ENCODE measurements at places on chromosomes 13 and 19.

- no peak for DNase-seq
Measured at GRCh38 chr19:38528931-38529330, 88.8 kb downstream of the MAP4K1 start.

DNA sequence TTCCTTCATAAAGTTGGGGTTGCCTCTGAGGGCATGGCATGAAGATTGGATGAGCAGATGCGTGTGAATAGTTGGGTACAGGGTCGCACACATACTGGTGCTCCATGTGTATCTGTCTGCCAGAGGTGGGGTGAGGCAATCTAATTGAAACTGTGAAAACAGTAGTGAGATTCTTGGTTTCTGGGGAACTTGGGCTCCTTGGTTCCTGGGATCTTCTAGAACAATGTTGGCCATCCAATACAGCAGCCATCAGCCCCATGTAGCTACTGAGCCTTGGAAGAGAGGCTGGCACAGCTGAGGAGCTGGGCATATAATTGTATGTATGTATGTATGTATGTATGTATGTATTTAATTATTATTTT lies 616 bp downstream of the FCHO1 start:
- DNase-seq, result no peak

DNA sequence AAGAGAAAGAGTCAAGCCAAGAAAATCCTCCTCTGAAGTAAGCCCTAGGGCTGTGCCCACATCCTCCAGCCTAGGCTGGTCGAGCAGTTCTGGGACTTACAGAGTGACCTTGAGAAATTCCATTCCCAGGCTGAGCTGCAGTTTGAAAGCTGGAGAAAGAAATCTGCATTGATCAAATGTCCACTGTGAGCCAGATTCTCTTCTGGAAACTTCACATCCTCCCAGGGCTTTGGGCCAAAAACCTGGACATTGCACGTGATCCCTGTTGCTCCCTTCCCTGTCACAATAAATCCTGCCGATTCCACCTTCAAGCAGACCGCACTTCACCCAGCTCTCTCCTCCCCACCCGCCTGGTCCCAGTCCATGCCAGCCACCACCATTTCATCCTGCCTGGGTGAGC lies 15.7 kb downstream of the TMEM143 start:
- peak; percentile 34 for DNase-seq

DNA sequence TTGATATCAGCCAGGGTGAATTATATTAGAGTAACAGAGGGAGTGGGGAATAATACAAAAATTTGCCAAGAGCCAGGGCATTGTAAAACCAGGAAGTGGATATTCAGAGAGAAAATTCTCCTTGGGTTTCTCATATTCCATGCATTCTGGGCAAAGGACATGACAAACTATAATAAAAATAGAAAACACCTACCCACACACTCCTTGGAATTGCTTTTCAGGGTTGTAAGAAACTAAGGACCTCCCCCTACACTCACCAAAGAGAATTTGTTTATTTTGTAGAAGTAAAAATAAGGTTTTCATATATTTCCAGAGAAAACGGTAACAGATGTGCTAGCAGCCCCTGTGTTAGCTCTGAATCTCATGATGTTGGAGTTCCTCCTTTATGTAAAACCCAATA lies 649.6 kb downstream of the SLITRK1 start:
- no peak for DNase-seq

DNA sequence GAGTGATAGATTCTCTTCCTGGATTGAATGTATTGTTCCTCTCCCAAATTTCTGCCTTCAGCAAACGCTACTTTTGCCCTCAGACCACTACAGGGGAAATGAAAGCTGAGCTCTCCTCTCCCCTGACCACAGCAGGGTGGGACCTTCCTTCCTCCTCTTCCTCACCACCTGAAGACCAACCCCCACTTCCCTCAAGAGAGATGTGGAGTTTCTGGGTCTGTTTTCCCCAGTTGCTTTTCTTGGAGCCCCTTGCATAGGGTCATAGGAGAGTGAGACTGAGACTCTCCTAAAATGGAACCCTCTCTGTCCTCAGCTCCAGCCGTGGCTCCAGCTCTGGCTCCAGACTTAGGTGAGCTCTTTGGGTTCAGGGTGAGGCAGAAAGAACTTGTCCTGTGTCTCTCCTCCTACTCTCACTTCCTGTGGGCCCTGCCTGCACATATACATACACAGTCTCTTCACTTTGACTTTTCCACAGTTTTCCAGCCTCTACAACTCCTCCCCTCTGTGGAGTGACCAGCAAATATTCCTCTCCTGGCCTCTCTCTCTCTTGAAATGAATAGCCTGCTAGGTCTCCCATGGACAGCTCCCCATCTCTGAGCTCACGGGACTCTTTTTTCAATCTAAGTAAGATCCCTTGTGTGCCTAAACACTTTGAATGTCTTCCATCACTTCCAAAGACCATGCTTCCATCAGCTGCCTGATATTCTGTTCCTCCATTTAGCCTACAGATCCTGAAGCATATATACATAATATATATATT lies 19.2 kb upstream of the ZNF175 start:
- no peak for DNase-seq

GRCh38 chr19:37251308-37252229 lies 33.6 kb downstream of the ZNF383 start:
- peak; percentile 98 for DNase-seq

GRCh38 chr13:43158516-43158915 lies 135.1 kb downstream of the DNAJC15 start:
- no peak for DNase-seq

DNA sequence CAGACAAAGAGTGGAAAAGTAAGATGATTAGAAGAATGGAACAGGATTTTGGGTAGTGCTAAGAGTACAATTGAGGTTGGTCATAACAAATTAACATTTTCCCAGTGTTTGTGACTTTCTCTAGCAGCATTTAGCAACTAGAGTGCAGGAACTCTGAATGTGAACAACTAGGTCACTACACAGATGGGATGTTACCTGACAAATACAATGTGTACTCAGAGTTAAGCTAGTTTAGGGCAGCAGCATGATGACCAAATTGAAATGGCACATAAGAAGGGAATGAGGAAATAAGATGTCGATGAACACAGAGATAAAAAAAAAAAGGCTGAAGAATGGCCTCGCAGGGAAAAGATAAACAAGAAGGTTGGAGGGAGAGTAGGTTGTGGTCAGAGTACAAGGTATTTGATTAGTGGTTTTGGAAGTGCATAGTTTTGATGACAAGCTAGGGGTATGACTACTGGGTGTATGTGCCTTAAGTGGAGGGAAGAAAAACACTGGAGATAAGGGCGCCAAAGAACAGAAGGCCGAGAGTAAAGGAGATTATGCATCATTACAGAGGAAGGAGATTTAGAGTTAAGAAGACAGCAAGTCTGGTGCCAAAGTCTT lies 381.1 kb downstream of the FGF14 start:
- peak; percentile 48 for DNase-seq
